ENCODE measurements at places on chromosomes 1 and 21. TPM values are rescaled to one million over a fixed set of nuclear protein-coding genes. Genes with fewer than 3 reads are reported as not detected.

The ITLN1 gene
- total RNA-seq: 0.37 TPM

The TNFSF18 gene
- total RNA-seq: 0.15 TPM

The SGIP1 gene
- total RNA-seq: 0.05 TPM

The USP24 gene
- total RNA-seq: 12.9 TPM

The KCND3 gene
- total RNA-seq: 6.0 TPM
